ENCODE measurements at places on chromosomes 6 and 20. TPM values are rescaled to one million over a fixed set of nuclear protein-coding genes. Genes with fewer than 3 reads are reported as not detected.

Gene SMOC2
- total RNA-seq, result not detected

Gene OPRM1
- total RNA-seq, result not detected

- no peaks in the 10 kb centered on the region for H3K36me3 ChIP-seq
- no peaks in the 10 kb centered on the region for H3K4me1 ChIP-seq
- no peak overlapping the region for H3K27ac ChIP-seq
- no peaks in the 10 kb centered on the region for H3K27me3 ChIP-seq
Observed at GRCh38 chr20:24628985-24629384, 159.6 kb downstream of the SYNDIG1 start.

Gene AVP
- total RNA-seq, result not detected

GRCh38 chr6:110938171-110938570 lies 20.3 kb upstream of the GTF3C6 start:
- no peaks in the 10 kb centered on the region for H3K27me3 ChIP-seq
- no peaks in the 10 kb centered on the region for H3K4me1 ChIP-seq
- H3K36me3 ChIP-seq, result no peaks in the 10 kb centered on the region
- no peak overlapping the region for H3K4me3 ChIP-seq
- no peak for DNase-seq
- H3K27ac ChIP-seq, result no peak overlapping the region

Gene C6orf15
- not detected for total RNA-seq

DNA sequence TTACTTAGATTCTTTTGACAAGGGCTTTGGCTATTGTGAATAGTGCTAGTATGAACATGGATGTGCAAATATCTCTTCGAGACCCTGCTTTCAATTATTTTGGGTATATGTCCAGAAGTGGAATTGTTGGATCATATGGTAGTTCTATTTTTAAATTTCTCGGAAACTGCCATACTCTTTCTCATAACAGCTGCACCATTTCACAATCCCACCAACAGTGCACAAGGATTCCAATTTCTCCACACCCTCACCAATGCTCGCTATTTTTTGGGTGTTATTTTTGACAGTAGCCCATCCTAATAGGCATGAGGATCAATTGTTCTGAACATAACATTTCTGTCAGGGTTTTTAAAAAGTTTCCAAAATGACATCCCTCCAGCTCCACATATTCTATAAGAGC lies 69.2 kb upstream of the ESR1 start:
- no peak overlapping the region for H3K4me3 ChIP-seq
- no peak for DNase-seq
- no peaks in the 10 kb centered on the region for H3K4me1 ChIP-seq

- H3K4me1 ChIP-seq, result peaks cover 12% of the 10 kb centered on the region
- H3K27me3 ChIP-seq, result peaks cover 31% of the 10 kb centered on the region
- no peaks in the 10 kb centered on the region for H3K36me3 ChIP-seq
- no peak overlapping the region for H3K4me3 ChIP-seq
- DNase-seq, result no peak
- no peak overlapping the region for H3K27ac ChIP-seq
Observed at GRCh38 chr6:30096829-30097228, 16.1 kb downstream of the TRIM31 start.

DNA sequence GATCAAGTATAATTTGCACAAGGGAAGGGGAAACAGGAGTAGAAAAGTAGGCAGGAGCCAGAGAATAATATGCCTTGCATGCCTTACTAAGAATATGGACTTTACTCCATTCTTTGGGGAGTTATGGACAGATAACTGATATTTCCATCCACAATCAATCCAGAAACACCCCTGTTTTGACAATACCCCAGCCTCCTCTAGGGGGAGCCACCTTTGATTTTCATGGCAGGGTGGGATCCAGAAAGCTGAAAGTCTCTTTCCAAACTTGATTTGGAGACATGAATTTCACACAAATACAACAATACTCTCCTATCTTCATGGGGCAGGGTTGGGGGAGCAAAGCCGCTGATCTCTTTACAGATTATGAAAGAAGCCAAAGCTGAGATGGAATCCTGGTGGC lies 404.1 kb downstream of the FOXA2 start:
- DNase-seq, result no peak
- no peaks in the 10 kb centered on the region for H3K27me3 ChIP-seq
- H3K4me3 ChIP-seq, result no peak overlapping the region

Gene ARFGEF3
- total RNA-seq, result 7.0 TPM
